ENCODE measurements at places on chromosomes 5 and 9.

GRCh38 chr5:40235471-40236400 is 444.0 kb upstream of the PTGER4 start:
- DNase-seq: no peak

DNA sequence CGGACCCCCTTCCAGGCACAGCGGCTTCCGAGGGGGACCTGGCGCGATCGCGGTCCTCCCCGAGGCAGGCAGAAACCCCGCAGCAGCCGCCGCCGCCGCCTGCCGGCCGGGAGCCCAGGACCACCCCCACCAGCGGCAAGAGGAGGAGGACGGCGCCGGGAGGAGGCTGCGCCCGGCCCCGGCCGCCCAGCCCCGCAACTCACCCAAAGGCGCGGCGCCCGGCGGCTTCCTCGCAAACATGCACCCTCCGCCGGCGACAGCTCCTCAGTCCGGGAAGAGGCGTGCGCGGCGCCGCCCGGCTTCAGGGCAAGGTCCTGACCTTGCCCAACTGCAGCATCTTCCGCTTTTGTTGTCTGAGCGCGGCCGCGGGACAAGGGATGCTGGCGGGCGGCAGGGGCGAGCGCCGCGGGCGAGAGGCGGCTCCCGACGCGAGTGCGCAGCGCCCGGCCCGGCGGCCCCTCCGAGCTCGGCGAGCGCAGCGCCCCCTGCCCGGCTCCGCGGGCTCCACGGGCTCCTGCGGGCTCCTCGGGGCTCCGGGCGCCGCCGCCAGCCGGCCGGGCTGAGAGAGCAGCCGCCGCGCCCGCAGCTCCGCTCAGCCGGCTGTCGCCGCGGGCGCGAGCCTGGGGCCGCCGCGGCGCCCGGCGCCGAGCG is 507 bp downstream of the CTNND2 start:
- no peak for DNase-seq

DNA sequence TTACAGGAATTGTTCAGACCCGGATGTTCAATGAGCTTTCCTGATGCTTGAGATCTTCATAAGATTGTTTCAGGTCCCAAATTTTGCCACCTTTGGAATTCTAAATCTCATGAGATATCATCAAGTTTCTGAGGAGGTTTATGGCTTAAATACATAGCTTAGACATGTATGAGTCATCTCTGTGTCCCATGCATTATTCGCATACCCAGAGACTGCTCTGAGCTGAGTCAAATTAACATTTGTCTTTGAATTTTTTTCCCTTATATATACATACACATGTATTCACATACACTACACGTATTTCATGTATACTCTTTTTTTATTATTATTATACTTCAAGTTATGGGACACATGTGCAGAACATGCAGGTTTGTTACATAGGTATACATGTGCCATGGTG is 744.6 kb downstream of the BRINP1 start:
- DNase-seq: no peak

GRCh38 chr9:119884438-119884837 is 515.2 kb upstream of the BRINP1 start:
- DNase-seq: no peak

- DNase-seq: no peak
These were observed 793 bp upstream of the PKD2L2 start for GRCh38 chr5:137888466-137888862.

DNA sequence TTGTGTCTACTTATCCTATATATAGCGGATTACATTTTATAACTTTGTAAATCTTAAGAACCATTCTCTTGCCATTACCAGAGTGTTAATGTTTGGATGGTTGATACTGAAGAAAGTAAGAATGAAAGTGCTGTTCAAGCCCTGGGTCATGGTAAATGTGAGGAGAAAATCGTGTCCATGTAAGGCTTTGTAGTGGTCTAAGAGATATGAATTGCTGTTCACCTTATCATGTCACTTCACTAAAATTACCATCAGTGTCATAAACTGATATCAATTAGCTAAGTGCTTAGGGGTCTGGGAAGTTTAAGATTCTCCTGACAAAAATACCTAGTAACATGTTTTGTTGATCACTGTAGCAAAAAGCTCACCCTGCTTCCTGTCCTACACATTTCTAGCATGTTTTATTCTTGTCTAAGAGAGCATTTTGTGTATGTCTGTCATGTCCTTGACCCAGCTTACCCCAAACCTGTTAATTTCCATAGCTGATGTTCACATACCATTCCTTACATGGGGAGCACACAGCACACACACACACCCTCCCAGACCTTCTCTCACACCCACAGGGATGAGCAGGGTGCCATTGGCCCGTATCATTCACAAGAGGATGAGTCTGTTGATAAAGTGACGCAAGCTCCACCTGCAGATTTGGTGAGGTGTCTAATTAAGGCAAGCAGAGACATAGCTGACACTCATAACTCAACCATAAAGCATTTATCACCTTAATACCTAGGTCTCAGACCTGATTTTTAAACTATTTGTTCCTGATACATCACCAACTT is 125.1 kb upstream of the PAM start:
- no peak for DNase-seq

- no peak for DNase-seq
These were observed 7.5 kb downstream of the FRRS1L start for GRCh38 chr9:109159583-109159982.

DNA sequence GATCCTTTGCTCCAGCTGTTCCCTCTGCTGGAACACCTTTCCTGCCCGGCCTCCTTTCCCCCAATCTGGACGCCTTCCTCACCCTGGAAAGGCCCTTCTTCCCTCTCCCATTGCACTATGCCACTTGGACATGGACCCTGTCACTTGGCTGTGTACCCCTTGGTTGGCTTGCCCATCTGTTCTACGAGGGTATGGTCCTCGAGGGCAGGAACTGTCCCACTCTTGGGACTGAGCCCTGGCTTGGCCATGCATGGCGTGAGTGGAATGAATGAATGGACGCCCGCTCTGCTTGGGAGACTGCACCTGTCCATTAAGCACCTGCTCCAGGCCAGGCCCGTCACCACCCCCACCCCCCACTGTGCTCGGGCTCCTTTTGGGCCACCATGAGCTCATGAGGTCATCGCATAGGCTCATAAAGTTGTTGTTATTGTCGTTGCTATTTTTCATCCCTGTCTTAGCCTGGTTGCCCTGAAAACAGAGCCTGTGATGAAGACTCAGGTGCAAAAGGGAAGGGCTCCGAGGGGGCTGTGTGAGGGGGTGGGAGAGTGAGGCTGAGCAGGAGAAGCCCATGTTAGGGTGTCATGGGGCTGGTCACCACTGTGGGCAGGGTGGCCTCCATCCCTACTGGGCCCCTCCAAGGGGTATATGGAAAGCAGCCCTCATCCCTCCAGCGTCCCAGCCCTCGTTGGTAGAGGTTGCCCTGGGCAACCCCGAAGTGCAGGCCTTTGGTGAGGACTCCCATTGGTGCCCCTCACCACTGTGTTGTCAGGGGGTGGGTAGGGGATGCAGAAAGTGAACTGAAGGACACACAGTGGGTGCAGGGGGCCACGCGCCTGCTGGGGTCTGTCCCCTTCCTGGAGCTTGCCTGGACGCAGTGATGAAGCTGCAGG is 57.2 kb upstream of the IER5L start:
- peak; percentile 7 for DNase-seq

- DNase-seq: peak; percentile 4
These were observed 20.4 kb upstream of the ZNF354B start for GRCh38 chr5:178839319-178839704.

- no peak for DNase-seq
These were observed 118.8 kb downstream of the CDC42SE2 start for GRCh38 chr5:131382407-131383395.

- DNase-seq: no peak
These were observed 77.5 kb downstream of the PSD2 start for GRCh38 chr5:139872851-139873794.

DNA sequence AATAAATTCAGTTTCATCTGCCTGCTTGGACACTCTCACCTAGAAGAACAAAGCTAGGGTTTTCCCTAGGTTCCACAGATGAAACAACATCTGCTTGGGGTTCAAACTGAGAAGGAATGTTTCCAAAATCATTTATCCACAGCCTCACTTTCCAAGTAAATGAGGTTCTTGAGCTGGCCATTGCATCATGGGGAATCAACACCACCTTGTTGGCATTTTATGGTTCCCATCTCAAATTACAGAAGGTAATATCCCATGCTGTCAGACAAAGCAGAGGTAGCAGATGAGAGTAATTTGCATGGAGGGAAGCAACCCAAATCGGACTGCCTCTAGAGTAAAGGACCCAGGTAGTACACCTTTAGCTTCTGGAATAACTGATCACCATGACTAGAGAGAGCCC is 10.5 kb upstream of the NR4A3 start:
- DNase-seq: no peak

GRCh38 chr9:37146410-37146809 is 26.0 kb downstream of the ZCCHC7 start:
- no peak for DNase-seq

DNA sequence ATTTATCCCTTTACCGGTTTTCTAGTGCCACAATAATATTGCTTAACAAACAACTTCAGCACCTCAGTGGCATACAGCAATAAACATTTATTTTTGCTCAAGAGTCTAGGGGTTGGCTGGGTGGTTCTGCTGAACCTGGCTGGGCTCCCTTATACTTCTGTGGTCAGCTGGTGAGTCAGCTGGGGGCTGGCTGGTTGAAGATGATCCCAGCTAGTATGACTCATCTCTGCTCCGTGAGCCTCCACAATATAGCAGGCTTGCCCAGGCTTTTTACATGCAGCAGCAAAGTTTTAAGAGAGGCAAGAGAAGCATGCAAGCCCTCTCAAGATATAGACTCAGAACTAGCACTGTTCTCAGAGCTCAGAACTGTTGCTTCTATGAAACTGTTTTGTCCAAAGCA is 523.5 kb upstream of the CLINT1 start:
- DNase-seq: no peak

- DNase-seq: no peak
These were observed 6.4 kb downstream of the NEURL1B start for GRCh38 chr5:172647352-172648012.

DNA sequence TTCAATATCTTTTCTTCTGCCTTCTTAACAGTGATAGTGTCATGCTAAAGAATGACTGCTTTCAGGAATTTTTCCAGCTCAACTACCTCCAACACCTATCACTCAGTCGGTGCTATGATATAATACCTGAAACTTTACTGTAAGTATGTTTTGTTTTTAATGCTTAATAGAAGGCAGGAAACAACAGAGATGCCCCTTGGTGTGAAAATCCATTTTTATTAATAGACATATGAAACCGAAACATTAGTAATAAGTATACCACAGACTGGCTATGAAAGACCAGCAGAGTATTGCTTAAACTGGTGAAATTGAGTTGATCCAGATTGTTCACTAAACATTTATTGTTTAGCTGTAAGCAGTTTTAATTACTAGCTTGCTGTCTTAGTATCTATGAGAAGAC is 25.2 kb downstream of the SKP2 start:
- no peak for DNase-seq

DNA sequence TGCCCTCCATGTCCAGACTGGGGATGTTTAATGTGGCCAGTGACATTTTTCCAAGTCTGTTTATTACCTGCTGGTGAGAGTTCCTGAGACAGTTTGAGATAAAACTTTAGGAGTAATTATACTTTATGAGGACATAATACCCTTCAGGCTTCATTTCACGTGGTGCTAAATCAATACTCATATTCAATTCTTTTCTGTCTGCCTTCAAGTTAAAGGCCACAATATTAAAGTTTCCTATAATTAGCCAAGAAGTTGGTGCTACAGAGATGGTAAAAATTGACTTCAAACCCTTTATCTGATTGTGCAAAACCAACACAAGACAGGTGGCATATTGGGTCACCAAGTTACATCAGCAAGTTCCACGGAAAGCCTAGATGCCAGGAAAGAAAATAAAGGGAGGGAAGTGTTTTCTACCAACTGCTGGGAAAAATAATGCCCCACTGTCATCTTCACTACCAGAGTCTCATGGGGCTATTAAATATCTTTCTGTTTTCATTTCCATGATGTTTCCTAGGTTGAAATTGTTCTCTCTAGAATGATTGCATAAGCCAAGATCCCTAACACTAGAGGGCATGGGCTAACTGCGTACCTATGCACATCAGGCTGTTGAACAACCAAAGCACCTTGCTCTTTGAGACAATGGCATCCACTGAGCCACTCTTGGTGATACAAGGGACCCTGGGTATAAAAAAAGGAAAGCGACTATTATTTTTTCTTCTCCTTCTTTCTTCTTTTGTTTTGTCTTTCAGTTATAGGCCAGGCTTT is 68.7 kb downstream of the INSYN2B start:
- no peak for DNase-seq

DNA sequence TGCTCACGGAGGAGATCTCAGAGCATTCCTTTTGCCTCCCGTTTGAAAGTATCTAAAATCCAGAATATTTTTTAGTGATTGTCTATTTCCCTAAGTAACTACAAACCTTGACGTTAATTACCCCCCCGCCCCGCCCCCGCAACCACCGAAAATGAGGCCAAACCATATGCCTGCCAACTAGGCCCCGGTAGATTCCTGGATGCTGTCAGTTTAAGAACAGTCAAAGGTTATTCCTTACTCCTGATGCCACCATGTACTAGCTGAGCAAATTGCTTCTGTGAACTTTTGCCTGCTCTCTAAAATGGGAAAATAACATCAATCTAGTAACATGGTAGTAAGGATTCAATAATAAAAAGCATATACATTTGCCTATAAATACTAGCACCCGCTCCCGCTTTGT is 244.8 kb downstream of the SAXO1 start:
- no peak for DNase-seq

DNA sequence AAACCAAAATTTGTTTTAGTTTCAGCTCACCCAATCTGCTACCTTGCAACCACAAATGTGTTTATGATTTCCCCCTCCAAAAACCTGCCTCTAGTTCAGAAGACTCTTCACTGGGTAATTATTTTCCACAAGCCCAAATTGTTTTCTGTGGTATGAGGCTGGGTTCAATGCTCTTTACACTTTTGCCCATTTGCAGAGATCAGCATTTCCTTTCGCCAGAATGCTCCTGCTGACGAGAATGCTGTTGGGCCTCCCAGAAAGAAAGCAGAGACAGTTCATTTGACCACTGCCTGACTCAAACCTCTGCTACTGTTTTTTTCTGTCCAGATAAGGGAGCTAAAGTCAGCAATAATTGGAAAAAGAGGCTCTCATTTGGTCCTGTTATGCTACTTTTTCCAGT is 427.3 kb downstream of the PDE4D start:
- no peak for DNase-seq

DNA sequence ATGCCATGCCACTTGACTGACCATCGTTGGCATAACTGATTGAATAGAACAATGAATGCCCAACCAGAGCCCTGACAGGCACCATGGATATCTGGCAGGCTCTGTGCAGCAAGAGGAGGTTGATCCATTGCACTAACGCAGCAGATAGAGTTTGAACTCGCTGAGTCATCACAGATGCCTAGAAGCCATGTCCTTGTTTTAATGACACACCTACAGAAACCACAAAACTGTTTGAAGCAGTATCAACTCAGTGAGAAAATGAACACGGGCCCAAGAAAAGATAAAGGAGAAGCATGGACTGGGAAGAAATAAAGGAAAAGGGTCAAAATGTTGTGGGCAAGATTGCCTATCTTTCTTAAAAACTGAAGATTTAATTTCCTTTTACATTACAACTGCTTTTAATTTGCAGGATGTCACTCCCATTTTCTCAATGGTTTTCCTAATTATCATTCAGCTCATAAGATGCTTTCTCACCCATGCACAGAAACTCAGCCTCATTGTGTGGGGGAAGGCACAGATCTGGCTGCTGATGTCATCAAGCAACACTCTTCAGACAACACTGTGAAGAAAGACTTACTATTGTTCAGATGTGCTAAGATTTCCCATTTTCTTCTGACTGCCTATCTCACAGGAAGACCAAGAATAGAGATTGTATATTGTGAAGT is 129.0 kb downstream of the PIK3R1 start:
- no peak for DNase-seq
